NCI-H446 (cell line): ENCODE measurements at places on chromosomes 4 and X.

DNA sequence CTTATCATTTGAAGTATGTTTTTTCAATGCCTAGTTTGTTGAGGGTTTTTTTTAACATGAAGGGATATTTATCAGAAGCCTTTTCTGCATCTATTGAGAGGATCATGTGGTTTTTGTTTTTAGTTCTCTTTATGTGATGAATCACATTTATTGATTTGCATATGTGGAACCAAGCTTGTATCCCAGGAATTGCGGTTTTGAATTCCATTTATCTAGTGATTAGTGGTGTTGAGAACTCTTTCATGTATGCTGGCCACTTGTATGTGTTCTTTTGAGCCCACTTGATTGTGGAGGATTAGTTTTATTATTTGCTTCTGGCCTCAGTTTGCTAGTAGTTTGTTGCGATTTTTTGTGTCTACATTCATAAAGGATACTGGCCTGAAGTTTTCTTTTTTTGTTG lies 85.0 kb upstream of the CNKSR2 start:
- DNase-seq: no peak

- DNase-seq: no peak
Observed at GRCh38 chrX:77788050-77788449, 2.0 kb upstream of the ATRX start.

DNA sequence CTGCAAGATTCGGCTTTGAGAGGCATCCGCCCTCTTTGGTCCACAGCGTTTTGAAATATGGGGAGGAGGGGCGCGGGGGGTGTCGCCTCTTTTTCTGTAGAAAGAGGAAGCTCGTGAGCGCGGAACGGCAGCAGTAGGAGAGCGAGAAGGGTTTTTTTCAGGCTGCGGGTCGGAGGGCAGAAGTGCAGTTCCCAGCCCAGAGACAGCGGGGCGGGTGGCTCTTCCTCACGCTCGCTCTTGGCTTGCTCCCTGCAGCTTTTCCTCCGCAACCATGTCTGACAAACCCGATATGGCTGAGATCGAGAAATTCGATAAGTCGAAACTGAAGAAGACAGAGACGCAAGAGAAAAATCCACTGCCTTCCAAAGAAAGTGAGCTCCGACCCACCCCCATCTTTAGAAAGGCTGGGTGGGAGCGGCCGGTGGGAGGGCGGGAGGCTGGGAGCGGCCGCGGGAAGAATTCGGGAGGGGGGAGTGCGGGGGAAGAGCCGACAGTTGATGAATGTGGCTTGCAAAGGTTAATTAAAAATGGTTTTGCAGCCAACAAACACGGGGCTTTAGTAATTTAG lies 1.2 kb downstream of the TMSB4X start:
- peak; percentile 52 for DNase-seq

DNA sequence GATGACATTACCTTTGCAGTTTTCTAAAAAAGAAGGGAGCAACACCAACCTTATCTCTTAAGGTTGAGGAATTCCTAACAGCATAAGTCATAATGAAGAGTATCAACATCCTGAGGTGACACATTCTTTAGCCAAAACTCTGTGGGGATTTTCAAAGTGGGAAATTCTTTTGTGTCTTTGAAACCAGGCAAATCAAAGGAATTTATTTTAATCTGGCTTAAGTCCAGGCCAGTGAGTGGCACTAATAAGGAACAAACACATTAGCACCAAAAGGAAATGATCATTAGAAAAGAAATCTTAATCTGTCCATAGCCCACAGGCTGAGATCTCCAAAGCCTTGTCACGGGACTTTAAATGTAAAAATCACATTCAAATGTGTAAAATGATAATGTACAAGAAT lies 110.1 kb downstream of the LARP7 start:
- DNase-seq: no peak

DNA sequence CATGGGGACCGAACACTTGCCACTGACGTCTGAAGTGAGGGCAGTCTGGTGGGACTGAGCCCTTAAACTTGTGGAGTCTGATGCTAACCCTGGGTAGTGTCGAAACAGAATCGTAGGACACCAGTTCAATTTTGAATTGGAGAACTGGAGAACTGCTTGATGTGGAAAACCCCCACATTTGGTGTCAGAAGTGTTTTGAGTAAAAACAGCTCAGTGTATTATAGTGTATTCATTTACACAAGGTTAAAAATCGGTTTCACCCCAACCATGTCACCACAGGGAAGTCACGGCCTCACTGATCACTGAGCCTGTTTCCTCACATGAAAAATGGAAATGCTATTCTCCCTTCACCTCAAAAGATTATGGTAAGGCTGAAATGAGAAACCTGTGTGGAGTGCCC lies 21.9 kb downstream of the PIN4 start:
- DNase-seq: no peak

- no peak for DNase-seq
Observed at GRCh38 chr4:184384056-184384809, 90.1 kb downstream of the IRF2 start.

DNA sequence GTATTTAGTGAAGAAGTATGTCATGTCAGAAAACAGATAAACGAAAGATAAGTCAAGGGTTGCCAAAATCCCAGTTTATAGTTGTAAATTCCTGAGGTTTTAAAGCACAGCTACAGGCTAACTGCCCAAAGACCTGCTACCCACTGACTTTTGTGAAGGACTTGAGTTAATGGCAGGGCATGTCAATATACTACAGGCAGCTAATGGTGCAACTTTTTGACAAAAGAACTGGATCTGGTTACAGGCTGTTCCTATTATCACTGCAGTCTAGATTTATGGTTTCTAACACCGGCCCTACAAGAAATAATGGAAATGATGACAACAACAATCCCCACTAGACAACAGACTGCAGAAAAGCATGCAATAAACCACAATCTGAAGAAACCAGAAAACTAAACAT lies 6.4 kb downstream of the SCML2 start:
- no peak for DNase-seq

DNA sequence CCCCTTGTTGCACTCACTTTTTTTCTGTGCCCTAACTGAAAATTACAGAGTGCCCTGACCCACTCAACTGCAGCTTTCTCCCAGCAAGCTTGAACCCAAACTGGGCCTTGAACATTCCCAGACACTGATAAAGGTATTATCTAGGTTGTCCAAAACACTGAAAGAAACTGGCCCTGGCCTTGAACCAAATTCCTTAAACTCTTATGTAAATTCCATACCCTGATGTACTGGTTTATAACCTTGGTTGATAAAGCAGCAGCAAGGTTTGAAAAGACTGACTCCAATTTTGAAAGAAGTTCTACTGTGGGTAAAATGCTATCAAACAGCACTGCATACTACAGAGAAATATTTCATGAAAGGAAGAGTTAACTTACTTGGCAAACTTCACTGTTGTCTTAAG lies 125.6 kb downstream of the PHF8 start:
- no peak for DNase-seq

- DNase-seq: no peak
Observed at GRCh38 chr4:25949173-25949748, 35.2 kb downstream of the SMIM20 start.

- DNase-seq: no peak
Observed at GRCh38 chr4:55733932-55734331, 85.7 kb upstream of the EXOC1L start.

DNA sequence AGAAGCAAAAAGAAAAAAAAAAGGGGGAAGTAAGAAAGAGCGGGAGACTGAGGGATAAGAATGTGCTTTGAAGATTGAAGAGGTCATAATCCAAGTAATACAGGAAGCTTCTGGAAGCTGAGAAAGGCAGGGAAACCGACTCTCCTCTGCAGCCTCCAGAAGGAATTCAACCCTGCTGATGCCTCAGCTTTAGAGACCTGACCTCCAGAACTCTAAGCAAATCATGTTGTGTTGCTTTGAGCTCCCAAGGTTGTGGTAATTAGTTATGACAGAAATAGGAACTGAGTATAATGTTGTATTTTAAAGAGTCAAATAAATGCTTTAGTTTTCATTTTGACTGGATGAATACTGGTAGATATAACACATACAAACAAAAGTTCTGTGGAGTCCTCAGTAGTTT lies 48.0 kb upstream of the FAT1 start:
- no peak for DNase-seq

GRCh38 chr4:76639288-76639687 lies 204.3 kb downstream of the SHROOM3 start:
- no peak for DNase-seq

DNA sequence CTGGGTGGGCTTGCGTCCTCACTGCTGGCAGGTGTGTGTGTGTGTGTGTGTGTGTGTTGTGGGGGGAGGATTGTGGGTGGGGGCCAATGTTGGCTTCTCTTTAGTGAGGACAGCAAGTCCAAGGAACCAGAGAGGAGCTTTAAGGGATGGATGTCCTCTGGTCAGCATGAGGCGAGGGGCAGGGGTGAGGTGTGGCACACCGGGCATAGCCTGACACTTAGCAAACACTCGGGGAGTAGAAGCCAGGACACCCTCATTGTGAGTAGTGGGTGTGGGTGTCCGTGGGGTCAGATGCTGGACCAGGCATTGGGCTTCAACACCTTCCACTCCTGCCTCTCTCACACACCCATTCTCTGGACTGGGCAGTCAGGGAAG lies 2.8 kb downstream of the SORCS2 start:
- DNase-seq: no peak

DNA sequence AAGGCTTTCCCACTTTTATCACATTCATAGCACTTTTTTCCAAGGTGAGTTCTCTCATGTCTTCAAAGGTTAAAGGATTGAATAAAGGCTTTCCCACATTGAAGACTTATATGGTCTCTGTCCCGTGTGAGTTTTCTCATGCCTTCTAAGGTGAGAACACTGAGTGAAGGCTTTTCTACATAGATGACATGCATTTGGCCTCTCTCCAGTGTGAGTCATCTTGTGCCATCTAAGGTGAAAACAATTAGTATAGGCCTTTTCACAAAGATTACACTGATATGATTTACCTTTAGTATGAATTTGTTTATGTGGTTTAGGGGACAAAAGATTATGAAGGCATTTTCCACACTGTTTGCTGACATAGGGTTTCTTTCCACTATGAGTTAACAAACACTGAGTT lies 21.2 kb downstream of the USP17L30 start:
- no peak for DNase-seq

DNA sequence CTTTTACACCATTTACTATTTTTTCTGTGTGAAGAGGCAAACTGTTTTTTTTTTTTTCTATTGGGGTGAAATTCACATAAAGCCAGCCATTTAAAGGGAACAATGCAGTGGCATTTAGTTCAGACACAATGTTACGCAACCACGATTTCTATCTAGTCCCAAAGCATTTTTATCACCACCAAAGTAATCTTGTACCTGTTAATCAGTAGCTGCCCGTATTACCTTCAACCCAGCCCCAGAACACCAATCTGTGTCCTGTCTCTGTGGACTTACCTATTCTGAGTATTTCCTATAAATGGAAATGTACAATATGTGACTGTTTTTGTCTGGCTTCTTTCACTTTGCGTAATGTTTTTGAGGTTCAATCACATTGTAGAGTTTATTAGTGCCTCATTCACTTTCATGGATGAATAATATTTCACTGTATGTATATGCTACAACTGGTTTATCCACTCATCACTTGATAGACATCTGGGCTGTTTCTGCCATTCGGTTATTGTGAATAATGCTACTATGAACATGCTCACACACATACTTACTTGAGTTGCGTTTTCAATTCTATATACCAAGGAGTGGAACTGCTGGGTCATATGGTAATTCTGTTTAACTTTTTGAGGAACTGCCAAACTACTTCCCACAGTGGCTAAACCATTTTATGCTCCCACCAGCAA lies 116.2 kb downstream of the CDS1 start:
- no peak for DNase-seq

DNA sequence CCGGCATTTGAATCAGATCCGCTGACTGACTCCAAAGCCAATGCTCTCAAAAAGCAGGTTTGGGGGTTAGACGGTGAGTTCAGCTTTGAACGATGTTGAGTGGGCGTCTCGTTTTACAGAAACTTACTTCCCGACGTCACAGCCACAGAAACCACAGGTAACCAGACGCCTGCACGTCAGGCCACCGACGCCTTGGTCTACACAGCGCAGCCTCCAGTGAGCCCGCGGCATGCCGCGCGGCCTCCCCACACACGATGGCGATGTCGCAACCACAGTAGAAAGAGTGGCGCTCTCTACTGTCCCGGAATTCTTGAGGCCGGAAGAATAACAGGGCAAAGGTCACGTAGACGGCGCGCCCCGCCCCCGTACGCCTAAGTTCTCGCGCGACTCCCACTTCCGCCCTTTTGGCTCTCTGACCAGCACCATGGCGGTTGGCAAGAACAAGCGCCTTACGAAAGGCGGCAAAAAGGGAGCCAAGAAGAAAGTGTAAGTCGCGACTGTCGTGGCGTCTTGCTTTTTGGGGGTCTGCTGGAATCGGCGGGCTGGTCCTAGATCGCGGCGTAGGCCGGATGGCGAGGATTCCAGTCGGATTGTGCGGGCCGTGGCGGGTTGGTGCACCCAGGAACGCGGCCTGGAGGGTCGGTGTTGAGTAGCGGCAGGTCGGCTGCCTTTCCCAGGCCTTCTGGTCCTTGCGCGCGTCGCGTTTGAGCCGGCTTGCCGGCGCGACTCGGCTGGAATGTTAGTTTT lies at the start of gene RPS3A:
Gene RPS3A (plus strand): TSS at position 400 of the 747 bp plus-strand sequence. CDS start 25 bp downstream, at position 425.
- peak; percentile 81 for DNase-seq

GRCh38 chr4:31601793-31602192 lies 881.6 kb downstream of the PCDH7 start:
- no peak for DNase-seq

DNA sequence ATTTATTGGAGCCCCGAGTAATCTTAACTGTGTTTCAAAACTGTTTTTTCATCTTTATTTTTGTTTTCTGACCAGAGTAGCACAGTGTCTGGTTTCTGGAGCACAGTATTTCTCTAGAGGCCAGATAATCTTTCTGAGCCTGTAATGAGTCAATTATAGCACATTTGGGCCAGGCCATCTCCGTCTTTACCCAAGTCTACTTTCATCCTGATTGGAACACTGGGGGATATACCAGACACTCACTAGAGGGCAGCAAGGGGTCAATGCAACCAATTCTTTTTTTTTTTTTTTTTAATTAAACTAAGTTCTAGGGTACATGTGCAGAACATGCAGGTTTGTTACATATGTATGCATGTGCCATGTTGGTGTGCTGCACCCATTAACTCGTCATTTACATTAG lies 282.0 kb downstream of the ARHGAP24 start:
- DNase-seq: no peak

DNA sequence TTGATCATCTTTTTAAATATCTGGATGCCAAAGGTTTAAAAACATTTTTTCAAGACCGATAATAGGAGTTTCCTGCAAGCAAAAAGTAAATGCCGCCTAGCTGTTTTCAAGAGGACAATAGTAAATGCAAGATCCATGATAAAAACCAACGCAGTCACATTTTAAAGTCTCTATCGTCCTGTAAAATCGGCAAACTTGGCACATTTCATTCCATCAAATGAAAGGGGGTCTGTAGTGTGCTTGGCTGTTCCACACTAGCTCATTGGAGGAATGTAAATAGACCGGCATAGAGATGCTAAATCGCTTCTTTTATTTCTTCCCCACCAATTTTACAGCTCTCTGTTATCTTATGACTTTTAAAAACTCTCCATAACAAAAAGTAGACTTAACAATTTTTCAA lies 202.2 kb downstream of the NLGN4X start:
- no peak for DNase-seq

GRCh38 chr4:13891544-13891939 lies 264.0 kb upstream of the BOD1L1 start:
- DNase-seq: no peak
